Stimulated activated CD4-positive, alpha-beta T cell treated with anti-CD3 and anti-CD28 coated beads, Interleukin-1b, Interleukin-23, amount 100 ng/mL, for 24 hours (primary cell): ENCODE measurements at places on chromosomes 7 and 10.

DNA sequence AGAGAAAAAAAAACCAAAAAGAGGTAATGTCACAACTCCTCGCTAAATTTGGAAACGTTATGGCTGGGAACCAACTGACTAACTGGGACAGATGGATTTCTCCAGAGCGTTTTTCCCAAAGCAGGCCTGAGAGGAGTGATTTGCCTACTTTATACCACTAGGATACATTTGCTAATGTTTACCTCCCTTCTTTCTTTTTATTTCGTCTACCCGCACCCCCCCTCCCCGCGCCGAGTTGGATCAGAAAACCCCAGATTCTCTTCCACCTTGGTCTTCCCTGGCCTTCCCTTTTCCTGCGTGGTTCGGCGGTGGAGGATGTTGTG, 7.2 kb downstream of the CPA2 start:
- no peak for DNase-seq

DNA sequence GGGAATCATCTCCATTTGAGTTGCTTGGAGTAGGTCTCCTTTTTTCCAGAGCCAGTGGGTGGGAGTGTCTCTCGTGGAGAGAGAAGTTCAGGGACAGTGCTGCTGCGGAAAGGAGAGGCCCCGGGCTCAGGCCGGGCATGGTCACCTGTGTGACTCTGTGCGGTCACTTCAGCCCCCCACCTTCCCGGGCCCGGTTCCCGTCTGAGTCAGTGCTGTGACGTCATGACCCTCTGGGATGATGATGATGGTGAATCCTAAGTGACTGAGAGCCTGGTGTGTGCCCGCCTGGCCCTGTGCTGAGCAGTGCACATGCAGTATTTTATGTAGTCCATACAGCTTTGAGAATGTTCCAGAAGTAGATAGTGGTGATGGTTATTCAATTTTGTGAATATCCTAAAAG, 32.6 kb upstream of the AP5Z1 start:
- no peak for DNase-seq

GRCh38 chr7:73429215-73429614, 4.4 kb upstream of the FZD9 start:
- no peak for DNase-seq

DNA sequence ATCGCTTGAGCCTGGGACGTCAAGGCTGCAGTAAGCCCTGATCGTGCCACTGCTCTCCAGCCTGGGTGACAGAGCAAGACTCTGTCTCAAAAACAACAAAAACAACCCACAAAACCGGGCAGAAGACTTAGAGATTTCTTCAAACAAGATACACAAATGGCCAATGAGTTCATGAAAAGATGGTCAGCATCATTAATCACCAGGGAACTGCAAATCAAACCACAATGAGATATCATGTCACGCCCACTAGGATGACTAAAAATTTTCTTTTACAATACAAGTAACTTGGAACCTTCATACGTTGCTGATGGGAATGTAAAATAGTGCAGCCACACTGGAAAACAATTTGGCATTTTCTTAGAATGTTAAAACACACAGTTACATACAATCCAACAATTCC, 77.3 kb upstream of the GRID1 start:
- no peak for DNase-seq

GRCh38 chr7:151683615-151684407, 164.1 kb upstream of the RHEB start:
- DNase-seq, result no peak

GRCh38 chr7:129958643-129959470, 6.1 kb upstream of the UBE2H start:
- DNase-seq, result no peak

DNA sequence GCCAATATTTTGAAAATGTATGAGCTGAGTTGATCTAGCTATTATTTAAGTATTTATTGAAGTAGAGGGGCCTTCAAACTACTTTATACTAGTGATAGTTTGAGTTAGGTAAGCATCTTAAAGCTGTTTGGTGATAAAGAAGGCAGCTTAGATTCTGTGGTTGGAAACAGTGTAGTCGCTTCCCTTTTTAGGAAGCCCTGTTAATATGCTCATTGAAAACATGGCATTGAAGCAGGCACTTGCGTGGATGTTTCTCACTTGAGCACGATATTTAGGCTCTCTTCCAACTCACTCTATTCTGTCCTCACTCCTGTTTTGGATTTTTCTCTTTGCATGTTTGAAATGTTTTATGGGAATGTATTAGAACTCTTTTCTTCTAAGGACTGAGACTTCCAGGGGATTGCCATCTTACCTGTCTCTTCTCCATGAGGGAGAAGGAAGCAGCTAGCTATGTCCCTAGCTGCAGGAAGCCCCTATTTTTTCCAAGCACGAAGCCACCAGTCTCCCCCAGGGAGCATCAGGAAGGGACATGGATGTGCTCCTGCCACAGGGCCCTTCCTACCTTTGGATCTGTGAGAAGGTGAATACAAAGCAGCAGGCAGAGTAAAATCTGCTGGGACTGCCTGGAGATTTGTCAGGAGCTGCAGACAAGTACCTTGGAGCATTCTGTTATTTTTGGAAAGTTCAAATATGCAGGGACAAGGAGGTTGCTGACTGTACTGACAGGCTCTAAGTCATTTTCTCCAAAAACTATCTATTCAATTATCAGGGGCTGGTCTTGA, 22.0 kb upstream of the BMPR1A start:
- DNase-seq, result no peak

DNA sequence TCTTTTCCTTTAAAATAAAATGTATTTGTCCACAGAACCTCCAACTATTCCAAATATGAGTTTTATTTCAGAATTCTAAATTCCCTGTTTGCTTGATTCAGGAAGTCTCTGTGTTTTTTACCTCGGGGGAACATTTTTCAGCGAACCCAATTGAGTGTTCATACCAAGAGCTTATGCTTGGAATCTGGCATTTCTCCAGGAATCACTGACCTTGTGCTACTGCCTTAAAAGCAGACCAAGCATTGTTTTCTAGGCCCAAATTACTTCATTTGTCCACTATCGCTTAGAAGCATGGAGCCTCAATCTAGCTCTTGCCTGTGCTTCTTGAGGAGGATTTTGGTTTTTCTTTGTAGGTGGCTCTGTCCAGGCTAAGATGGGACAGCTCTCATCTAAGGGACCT, 59.4 kb downstream of the EBLN1 start:
- DNase-seq, result no peak

GRCh38 chr10:7763929-7764328, 23.9 kb downstream of the KIN start:
- DNase-seq, result no peak

GRCh38 chr7:32142649-32143048, 72.4 kb upstream of the PDE1C start:
- DNase-seq, result no peak

DNA sequence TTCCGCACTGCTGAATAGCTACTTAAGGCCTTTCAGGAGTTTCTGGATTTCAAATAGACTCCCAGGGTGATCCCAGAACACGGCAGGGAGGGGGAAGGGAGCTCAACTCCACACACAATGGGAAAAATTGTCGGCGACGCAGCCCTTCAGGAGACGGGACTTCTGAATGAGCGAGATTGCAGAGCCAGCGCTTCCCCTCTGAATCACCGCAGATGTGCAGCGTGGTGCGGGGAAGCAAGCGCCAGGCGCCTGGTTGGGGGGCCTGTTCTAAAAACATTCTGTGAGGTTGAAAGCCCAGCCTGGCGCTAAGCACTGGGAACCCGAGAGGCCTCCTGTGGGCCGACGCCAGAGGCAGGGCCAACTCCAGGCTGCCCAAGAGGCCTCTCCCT, 163.3 kb downstream of the MAD1L1 start:
- DNase-seq, result no peak

DNA sequence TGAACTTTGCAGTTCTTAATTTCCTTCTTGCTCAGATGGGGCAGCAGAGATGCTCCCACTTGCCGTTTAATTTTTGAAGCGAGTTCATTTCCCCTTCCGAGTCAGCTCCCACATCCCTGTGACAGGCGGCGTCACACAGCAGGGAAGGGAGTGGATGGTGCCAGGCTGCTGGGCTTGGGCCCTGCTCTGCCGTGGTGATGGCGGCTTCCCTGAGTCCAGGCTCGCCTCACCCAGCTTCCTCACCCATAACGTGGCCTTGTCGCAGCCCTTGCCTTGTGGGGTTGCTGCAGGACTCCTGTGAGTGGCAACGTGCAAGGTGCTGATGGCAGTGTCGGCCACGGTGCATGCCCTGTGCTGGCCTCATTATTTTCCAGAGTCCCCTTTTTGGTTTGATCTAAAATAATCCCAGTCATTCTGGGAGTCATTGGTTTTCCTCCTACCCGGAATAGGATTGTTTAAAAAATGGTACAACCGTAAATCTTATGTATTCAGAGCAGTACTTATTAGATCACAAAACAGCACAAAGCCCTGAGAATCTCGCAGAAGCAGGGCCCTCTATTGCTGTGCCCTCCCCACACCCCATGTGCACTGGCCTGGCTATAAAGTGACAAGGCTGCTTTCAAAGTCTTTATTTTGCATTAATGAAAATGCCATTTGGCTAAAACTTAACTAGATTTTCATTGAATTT, 260.1 kb downstream of the WDR37 start:
- DNase-seq, result no peak

- no peak for DNase-seq
These were observed 35.5 kb downstream of the GPRIN2 start for GRCh38 chr10:46520941-46521340.

GRCh38 chr10:131825150-131825848, 75.5 kb upstream of the PPP2R2D start:
- DNase-seq, result no peak

GRCh38 chr10:101283762-101284100, 54.5 kb upstream of the LBX1 start:
- no peak for DNase-seq

- no peak for DNase-seq
These were observed at the start of gene C7orf33 for GRCh38 chr7:148590471-148590870. TSS of gene C7orf33 (plus strand) at chr7:148590766. CDS start at chr7:148590926, 160 bp downstream.

- no peak for DNase-seq
These were observed 60.5 kb downstream of the TACR2 start for GRCh38 chr10:69356187-69356586.

GRCh38 chr10:31549896-31550295, 230.9 kb downstream of the ZEB1 start:
- DNase-seq, result no peak

- DNase-seq, result no peak
These were observed 68.2 kb downstream of the SLC13A1 start for GRCh38 chr7:123131556-123131955.

DNA sequence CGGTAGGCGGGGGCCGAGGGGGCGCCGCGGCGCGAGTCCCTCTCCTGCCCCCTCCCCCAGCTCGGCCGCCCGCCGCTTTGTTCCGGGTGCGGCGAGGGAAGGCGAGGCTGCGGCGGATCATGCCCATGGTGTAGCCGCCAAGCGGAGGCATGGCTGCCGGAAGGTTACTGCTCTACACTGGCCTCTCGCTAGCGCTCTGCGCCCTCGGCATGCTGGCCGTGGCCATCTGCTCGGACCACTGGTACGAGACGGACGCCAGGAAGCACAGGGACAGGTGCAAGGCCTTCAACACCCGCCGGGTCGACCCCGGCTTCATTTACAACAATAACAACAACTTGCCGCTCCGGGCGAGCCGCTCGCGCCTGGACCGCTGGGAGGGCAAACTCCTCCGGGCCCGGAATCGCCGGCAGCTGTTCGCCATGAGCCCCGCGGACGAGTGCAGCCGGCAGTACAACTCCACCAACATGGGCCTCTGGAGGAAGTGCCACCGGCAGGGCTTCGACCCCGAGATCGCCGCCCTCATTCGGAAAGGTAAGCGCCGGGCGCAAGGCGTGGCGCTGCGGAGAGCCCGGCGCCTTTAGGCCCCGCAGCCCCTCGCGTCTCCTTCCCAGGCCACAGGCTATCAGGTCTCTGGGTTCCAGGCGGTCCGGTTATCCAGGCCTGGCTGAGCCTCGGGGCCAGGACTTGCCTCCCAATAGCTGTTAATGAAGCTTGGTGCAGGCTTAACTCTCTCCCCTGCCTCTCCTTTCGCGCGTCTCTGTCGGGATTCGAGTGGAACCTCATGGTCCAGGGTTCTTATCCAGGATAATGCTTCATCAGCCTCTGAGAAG, 513 bp downstream of the TMEM178B start:
- no peak for DNase-seq

- DNase-seq, result no peak
These were observed 1.8 kb upstream of the CSGALNACT2 start for GRCh38 chr10:43136432-43136831.

DNA sequence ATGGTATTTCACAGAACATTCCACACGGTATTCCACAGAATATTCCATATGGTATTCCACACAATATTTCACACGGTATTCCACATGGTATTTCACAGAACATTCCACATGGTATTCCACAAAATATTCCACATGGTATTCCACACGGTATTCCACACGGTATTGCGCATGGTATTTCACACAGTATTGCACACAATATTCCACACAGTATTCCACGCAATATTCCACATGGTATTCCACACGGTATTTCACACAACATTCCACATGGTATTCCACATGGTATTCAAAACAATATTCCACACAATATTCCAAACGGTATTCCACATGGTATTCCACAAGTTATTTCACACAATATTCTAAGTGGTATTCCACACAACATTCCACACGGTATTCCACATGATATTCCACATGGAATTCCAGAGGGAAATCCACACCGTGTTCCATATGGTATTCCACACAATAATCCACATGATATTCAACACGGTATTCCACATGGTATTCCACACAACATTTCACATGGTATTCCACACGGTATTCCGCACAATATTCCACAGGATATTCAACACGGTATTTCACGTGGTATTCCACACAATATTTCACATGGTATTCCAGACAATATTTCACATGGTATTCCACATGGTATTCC, 136.7 kb upstream of the CHST15 start:
- DNase-seq, result no peak

- no peak for DNase-seq
These were observed 8.6 kb downstream of the RAPGEF5 start for GRCh38 chr7:22348379-22348778.

GRCh38 chr10:603745-604144, 85.7 kb downstream of the DIP2C start:
- no peak for DNase-seq

DNA sequence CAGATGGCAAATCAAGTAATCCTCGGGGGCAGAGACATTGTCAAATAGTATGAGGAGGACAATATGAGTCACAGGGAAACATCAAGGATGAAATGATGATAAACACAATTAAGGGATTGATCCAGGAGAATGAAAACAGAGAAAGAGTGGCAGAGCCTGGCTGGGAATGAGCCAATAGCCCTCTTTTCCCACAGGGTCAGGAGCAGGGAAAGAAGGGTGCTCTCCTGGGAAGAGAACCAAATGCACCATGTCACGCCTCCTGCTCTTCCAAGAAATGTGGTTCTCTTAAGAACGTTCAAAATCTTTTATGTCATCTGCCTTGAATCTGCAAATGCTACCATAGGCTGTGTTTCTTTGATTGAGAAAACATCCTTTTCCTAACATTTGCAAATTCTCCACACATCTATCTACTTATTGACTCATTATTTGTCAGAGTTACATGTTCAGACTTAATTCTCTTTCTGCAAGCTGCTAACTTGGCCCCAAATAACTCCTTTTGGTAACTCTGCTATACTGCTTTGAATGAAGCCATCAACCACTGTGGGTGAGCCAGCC, 50.6 kb downstream of the HIPK2 start:
- no peak for DNase-seq

GRCh38 chr10:89164920-89165319, 42.2 kb downstream of the CH25H start:
- DNase-seq, result no peak

- DNase-seq, result no peak
These were observed 75.5 kb downstream of the PIP4K2A start for GRCh38 chr10:22638863-22639262.
